ENCODE measurements at places on chromosomes 13 and 19.

DNA sequence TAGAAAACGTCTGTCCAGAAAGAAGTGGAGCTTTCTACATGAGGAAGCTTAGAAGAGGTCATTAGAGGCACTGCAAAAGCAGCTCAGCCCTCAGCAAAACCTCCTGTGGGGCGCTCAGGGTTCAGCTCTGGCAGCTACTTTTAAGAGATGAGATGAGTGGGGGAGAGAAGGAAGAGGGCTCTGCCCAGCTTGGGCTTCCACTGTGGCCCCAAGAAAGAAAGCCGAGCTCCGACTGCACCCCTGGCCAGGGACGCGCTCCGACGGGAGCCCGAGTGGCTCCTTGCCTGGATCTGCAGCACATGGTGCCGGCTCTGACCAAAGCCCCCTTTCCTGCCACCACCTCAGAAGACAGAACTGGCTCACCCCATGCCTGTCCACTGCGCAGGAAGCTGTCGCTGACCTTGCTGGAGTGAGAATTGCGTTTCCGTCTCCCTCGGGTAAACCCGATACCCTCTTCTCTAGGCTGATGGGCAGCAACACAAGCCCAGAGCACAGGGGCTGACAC is 36.4 kb downstream of the NAXD start:
- no peak for DNase-seq

GRCh38 chr19:57096685-57097361 is 23.0 kb upstream of the USP29 start:
- no peak for DNase-seq

DNA sequence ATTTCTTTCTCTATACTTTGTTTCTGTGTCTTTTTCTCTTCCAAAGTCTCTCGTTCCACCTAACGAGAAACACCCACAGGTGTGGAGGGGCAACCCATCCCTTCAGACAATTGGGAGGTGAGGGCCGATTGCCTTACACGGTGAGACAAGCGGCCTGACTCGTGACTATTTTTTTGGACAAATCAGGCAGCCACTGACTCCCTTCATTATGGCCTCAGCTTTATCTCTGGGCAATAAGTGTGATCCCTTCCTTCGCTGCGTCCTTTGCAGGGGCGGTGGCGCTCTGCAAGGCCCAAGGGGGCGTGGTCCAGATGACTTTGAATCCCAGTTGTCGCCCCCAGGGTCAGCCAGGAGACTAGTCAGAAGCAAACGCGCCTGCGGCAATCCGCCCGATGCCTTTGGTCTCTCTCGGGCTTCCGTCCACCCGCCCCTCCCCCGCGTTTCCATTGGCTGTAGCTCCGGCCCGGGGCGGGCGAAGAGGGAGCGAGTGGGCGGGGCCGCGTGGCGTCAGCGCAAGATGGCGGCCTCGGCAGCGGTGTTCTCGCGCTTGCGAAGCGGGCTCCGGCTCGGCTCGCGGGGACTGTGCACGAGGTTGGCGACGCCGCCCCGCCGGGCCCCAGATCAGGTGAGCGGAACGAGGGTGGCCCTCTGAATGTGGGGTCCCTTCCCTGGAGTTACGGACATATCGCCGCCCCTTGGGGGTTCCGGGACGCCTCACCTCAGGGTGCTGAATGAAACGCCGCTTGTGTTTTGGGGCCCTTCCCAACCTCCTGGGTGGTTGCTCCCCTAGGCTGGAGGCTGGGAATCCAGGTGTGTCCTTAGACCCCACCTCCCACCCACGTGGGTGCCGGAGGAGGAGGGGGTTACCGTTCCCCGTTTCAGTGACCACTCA is at the start of gene TIMM50:
Gene TIMM50, plus strand, starts transcription at position 502 of the 892 bp plus-strand sequence. Its CDS starts 16 bp downstream, at position 518.
- peak; percentile 95 for DNase-seq

GRCh38 chr13:25237083-25237482 is 50.2 kb downstream of the MTMR6 start:
- DNase-seq = no peak

- DNase-seq = no peak
Observed at GRCh38 chr19:19140476-19140875, 2.2 kb upstream of the TMEM161A start.

DNA sequence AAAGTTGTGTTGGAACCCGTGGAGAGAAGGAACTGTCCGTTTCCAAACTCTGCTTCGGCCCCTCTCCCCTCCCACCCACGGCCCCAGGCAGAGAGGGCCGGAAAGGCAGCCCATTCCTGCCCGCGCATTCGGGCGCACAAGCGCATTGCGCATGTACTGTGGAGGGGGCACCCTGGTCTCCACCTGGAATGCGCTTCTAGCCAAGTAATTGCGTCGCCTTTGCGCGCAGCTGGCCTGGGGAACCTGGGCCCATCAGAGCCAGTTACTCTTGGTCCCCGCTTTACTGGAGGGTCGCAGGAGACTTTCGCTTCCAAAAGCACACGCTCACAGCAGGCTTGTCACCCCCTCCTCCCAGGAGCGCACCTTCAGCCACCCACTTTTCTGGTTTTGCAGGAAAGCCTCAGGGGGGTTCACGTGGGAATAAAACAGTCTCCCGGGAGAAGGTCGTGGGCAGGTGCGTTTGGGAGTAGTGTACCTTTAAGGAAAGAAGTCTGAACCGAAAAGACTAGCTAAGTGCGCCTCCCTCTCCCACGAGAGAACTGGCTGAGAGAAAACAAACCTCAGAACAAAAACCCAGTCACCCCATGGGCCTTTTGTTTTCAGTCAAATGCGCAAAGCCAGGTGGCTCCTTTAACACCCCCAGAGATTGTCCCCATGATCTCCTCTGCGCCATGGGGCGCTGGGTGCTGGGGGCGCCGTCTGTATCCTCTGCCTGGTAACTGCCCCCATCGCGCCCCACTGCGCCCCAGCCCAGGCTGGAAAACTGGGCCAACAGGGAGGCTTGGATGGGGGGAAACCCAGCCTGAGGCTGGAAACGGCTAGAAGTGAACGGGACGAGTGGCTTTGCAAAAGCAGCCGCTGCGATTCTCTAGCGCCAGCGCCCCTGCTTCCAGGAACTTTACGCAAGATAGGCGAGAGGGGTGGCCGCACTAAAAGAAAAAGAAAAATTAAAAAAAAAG is 28.5 kb downstream of the GSX1 start:
- DNase-seq = no peak

DNA sequence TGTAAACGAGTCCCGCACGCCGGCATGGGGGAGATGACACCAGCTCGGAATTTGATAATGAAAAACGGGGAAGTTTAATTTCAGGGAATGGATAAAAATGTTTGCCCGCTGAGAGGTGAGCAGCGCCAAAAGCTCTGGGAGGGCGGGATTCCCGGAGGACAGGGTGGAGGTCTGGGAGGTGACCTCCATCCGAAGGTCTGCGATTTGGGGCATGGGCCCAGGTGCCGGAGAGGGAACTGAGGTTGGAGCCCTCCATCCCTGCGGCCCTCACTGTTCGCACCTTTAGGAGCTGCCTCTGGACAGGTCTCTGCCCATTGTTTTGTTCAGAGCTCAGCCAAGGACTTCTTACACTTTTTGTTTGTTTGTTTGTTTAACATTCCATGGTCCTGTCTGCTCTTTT is 129.8 kb downstream of the URI1 start:
- DNase-seq = no peak

- DNase-seq = no peak
Observed at GRCh38 chr13:20465218-20465879, 60.3 kb downstream of the CRYL1 start.

- no peak for DNase-seq
Observed at GRCh38 chr19:3879656-3880055, 829 bp upstream of the ATCAY start.

DNA sequence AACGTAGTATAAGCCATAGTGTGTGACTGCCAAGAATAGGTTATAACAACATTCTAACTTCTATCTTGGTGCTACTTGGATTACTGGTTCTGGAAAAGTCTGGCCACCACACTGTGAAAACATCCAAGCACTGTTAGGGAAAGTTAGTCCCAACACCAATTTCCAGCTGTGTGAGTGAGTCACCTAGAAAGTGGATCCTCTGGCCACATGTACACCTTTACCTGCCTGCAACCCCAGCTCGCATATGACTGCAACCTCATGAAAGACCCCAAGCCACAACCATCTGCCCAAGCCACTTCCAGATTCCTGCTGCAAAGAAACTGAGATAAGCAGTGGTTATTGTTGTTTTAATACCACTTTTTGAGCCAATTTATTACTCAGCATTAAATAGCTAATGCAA is 404.5 kb downstream of the KCTD12 start:
- no peak for DNase-seq

GRCh38 chr13:29733147-29733611 is 117.2 kb downstream of the UBL3 start:
- DNase-seq = no peak

GRCh38 chr13:46982856-46983582 is 86.2 kb upstream of the HTR2A start:
- no peak for DNase-seq

- DNase-seq = no peak
Observed at GRCh38 chr13:51928231-51928630, 66.5 kb downstream of the CCDC70 start.

GRCh38 chr19:38945562-38946228 is 15.0 kb downstream of the MRPS12 start:
- no peak for DNase-seq

- no peak for DNase-seq
Observed at GRCh38 chr19:14606627-14607026, 23.7 kb downstream of the CLEC17A start.

DNA sequence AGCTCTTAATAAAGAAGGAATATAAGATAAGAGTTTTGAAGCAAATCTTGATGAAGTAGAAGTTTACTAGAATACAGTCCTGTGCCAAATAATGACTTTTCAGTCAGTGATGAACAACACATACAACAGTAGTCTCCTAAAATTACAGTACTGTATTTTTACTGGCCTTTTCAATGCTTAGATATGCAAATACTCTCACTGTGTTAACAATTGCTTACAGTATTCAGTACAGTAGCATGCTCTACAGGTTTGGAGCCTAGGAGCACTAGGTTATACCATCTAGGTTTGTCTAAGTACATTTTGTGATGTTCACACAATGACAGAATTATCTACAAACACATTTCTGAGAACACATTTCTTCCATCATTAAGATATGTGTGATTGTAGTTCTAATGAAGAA is 316.7 kb upstream of the KLHL1 start:
- DNase-seq = no peak

- peak; percentile 69 for DNase-seq
Observed at GRCh38 chr13:45047394-45048310, 58.3 kb downstream of the GPALPP1 start.

DNA sequence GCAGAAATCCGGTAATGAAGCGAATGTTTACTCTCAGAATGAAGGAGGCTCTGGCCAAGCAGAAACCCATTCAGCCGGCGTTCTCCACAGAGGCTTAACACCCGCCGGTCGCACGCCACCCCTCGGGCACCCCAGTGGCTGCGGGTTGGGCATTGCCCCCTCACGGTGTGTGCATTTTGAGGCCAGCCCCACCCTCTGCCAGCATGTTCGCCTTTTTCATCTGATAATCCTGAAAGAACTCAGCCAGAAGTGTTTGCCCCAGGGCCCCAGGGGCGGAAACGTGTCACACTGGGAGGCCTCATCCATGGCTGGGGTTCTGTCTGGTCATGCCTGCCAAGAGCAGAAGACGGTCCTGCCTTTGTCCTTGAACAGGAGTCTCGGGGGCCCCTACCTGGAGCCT is 34.2 kb downstream of the COMP start:
- DNase-seq = no peak

- no peak for DNase-seq
Observed at GRCh38 chr13:75936791-75937190, 300.7 kb downstream of the LMO7 start.

GRCh38 chr13:29621051-29621800 is 25.7 kb upstream of the SLC7A1 start:
- no peak for DNase-seq

DNA sequence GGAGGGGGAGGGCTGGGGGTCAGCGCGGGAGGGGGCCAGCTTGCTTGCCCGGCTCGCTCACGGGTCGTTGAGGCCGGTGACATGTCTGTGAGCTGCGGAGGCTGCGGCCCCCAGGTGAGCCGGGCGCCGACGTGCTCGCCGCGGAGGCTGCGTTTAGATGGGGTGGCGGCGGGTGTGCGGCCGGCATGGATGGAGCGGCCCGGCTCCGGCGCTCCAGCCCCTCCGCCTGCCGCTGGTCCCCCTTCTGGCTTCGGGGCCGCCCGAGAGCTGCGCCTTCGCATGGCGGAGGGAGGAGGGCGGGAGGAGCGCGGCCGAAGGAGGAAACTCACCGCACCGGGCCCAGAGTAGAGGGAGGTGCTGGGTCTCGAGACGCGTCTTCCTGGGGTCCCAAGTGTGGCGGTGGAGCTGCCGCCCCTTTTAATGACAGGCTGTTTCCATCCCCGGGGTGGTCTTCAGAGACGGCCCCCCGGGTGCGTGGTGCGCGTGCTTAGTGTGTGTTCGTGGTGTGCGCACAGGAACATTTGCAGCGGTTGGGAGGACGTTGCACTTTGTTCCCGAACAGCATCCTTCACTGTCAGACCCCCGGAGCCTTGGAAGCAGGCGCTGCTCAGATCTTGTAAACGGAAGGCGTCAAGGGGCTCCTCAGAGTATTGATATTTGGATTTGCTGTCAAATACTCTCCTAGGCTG is at the start of gene AKAP11:
Gene AKAP11, plus strand, starts transcription at position 38 of the 689 bp plus-strand sequence. CDS start 14,197 bp downstream, outside the sequence.
- peak; percentile 28 for DNase-seq

DNA sequence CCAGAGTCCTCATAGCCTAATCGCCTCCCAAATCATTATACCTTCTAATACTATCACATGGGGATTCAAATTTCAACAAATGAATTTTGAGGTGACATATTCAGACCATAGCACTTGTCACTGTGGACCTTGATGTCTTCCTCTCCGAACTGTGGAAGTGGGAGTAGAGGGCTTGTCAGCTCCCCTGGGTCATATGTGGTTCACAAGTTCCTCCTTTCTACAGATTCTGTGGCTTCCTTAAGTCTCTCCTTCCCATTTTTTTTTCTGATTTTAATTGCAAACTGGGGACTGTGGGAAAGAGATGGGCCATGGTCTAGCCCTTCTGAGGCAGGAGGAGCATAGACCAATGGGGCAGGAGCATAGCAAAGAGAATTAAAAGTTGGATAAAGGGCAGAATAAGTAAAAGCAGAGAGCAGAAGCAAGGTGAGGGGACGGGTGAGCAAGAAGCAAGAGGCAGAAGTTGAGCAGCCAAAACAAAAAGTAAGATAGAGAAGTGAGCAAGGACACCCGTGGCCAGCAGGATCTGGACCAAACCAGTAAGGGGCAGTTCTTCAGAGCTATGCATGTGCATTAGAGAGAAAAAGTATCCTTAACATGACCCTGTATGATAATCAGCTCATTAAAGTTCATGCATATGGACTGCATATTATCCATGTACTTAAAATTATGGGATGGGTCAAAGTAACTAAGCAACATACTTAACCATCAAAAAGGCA is 2.6 kb upstream of the SIGLEC7 start:
- no peak for DNase-seq

All from stimulated activated CD4-positive, alpha-beta T cell treated with anti-CD3 and anti-CD28 coated beads, Interleukin-12 subunit alpha, Interleukin-12 subunit beta, amount 100 ng/mL, for 48 hours (primary cell).